ENCODE measurements at places on chromosomes 5 and 9. TPM values are rescaled to one million over a fixed set of nuclear protein-coding genes. Genes with fewer than 3 reads are reported as not detected.

GRCh38 chr9:124665391-124666058 is 105.6 kb downstream of the NR6A1 start:
- H3K27ac ChIP-seq: no peak overlapping the region
- peaks cover 10% of the 10 kb centered on the region for H3K4me1 ChIP-seq
- no peak for DNase-seq
- no peak overlapping the region for H3K4me3 ChIP-seq
- H3K27me3 ChIP-seq: peaks cover 8% of the 10 kb centered on the region

GRCh38 chr5:9265441-9266287 is 280.2 kb downstream of the SEMA5A start:
- H3K4me1 ChIP-seq: no peaks in the 10 kb centered on the region
- H3K27me3 ChIP-seq: no peaks in the 10 kb centered on the region
- no peak for DNase-seq

GRCh38 chr5:116303340-116303739 is 218.5 kb downstream of the COMMD10 start:
- DNase-seq: no peak
- no peaks in the 10 kb centered on the region for H3K4me1 ChIP-seq
- peaks cover 53% of the 10 kb centered on the region for H3K36me3 ChIP-seq
- H3K27ac ChIP-seq: no peak overlapping the region
- H3K4me3 ChIP-seq: no peak overlapping the region

DNA sequence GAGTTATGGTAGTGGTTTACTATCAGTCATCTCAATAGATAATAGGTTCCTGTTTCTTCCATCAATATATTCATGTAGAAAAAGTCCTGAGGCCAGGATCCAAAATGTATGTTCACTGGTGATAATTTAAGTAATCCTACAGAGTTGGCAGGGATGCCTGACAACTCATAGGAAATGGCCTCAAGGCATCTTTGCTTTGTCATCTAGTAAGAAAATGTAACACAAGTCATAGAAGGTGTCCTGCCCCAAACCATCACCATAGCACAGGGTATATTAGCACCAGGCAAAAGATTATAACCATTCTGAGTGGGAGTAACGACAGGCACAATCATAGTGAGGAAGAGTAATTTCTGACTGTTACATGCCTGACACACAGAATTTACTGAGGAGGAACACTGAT is 257.0 kb downstream of the TMEM167A start:
- H3K4me1 ChIP-seq: no peaks in the 10 kb centered on the region
- no peak overlapping the region for H3K27ac ChIP-seq
- no peaks in the 10 kb centered on the region for H3K36me3 ChIP-seq

DNA sequence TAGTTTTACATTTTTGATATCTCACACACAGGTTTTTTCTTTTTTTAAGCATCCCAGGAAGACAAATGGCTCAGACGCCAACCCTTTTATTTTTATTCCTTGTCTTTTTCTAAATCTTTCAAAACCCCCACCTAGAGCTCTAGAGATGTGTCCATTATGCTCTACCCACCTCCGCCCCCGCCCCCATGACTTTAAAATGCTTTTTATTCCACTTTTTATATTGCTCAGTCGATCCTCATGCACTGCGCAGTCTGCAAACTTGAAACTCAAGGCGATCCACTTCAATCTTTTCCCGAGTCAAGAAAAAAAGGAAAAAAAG is 411 bp upstream of the MAT2B start:
- H3K4me1 ChIP-seq: peaks cover 42% of the 10 kb centered on the region
- DNase-seq: no peak
- H3K27ac ChIP-seq: peak overlapping the region; percentile 99
- H3K27me3 ChIP-seq: no peaks in the 10 kb centered on the region
- peaks cover 27% of the 10 kb centered on the region for H3K36me3 ChIP-seq

DNA sequence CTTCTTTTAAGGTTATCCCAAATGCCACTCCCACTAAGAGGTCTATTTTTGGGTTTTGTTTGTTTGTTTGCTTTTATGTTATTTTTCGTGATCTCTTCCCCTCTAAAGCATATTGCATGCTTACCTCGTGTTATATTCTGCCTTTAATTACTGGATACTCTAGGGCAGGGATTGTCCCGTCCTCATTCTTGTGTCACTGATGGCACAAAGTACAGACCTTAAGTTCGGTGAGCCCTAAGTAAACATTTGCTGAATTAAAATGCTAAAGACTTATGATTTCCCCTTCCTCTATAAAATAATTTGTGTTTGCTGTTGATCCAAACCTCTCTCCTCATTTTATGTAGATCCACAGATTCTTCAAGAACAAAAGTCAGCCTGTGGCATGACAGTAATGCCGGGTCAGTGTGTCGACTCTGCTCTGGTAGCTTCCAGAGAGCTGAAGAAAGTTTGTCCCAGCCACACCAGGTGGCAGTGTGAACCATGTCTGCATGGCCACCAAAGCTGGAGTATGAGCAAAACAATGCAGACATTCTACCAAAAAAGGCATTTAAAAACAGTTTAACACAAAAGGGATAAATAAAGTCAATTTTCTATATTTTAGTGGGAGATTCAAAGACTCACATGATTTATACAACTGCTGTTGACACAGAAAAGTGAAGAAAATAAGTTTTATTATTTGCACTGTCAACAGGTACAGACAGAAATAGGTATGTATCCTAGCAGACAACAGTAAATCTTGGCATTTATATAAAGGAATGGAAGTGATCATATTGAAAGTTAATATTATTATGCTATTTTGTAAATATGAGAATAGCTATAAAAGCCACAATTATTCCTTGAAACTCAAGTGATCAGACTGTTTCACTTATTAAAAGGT is 17.9 kb upstream of the POC5 start:
- no peaks in the 10 kb centered on the region for H3K36me3 ChIP-seq
- DNase-seq: no peak
- H3K4me1 ChIP-seq: no peaks in the 10 kb centered on the region
- no peak overlapping the region for H3K27ac ChIP-seq

DNA sequence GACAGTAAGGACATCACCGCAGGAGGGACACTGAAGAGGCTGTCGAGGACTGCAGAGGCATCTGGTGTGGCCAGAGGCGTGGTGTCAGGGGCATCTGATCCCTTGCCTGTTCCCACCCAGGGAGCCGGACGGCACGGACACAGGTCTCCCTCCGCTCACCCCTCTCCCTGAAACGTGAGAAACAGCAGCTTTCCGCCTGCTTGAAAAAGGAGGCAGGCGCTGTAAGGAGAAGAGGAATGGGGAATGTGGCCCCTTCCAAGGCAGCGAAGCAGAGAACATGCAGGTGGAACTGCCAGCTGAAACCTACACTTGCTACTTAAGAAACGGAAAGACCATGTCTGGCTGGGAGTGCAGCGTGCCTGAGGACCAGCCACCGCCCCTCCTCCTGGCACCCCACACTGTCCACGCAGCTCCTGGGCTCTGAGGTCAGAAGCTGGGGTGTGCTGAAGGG is 176.2 kb downstream of the GAPVD1 start:
- H3K27me3 ChIP-seq: no peaks in the 10 kb centered on the region
- H3K27ac ChIP-seq: no peak overlapping the region
- DNase-seq: no peak
- no peaks in the 10 kb centered on the region for H3K4me1 ChIP-seq
- no peak overlapping the region for H3K4me3 ChIP-seq

DNA sequence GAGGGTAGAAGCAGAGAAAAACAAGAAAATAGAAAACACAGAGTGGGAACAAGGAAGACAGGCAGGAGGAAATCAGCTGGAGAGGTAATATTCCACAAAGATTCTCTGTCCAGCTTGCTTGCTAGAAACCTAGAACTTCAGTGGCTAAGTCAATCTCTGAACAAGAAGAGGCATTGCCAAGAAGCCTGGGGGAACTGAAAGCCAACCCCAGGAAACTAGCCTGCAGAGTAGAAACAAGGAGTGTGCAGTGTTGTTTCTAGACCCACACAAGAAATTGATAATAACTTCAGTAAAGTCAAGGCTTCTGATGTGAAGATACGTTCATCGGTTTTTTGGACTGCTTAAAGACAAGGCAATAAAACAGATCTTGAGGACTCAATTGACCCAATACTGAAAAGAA is 234.5 kb upstream of the MAP3K1 start:
- no peak for DNase-seq
- peaks cover 8% of the 10 kb centered on the region for H3K27me3 ChIP-seq
- no peaks in the 10 kb centered on the region for H3K36me3 ChIP-seq
- peaks cover 7% of the 10 kb centered on the region for H3K4me1 ChIP-seq
- H3K27ac ChIP-seq: no peak overlapping the region
- H3K4me3 ChIP-seq: no peak overlapping the region

The AGXT2 gene
- not detected for total RNA-seq

The RANBP17 gene
- total RNA-seq: not detected

The SLC6A19 gene
- total RNA-seq: not detected

Data from activated T-helper 2 cell treated with anti-CD3 and anti-CD28 coated beads, Interferon-gamma antibody, Interleukin-2, Interleukin-4, amounts not matched to agents 10 μg/mL and 5 μg/mL and 100 μg/mL, durations not matched to agents 14 hours and 24 hours and 36 hours (primary cell).